ENCODE measurements at places on chromosomes 12 and 14.
A peak's percentile ranks its signal among the peaks of the same experiment; 100 is the strongest.

GRCh38 chr14:99946652-99947489, 118.4 kb upstream of the EVL start:
- peak; percentile 7 for DNase-seq

DNA sequence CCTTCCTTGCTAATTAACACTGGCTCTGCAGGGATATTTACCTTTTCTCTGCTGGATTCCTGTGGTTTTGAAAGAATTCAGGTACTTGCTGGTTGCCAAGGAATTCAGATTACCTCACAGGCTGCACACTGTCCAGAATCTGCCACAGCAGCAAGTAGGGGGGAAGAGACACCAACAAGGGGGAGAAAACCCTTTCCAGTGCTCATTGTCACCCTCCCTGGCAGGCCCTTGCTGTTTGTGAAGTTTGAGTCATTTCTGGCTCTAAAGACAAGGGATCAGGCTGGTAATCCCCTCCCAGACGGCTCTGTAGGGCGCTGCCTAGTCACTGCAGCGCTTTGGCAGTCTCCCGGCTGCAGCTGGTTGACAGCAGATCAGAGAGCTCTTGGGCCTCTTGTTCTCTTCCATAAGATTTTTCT, 50.8 kb downstream of the TTLL5 start:
- peak; percentile 98 for DNase-seq

- no peak for DNase-seq
Measured at GRCh38 chr14:73311708-73312030, 74.4 kb downstream of the PAPLN start.

GRCh38 chr14:92917041-92917940, 5.7 kb upstream of the CHGA start:
- DNase-seq: no peak

DNA sequence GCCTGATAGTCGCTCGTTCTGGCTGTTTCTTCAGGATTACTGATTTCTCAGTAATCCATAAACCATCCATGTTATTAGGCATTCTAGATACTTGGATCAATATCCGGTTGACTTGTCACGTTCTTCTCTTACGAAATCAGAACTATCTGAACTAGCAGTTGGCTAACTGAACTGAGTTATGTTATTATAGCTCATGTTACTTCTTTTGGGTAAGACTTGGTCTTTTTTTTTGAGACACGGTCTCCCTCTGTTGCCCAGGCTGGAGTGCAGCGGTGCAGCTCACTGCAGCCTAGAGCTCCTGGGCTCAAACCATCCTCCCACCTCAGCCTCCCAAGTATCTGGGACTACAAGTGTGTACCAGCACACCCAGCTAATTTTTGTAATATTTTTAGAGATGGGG, 178.6 kb downstream of the PRKCH start:
- no peak for DNase-seq

DNA sequence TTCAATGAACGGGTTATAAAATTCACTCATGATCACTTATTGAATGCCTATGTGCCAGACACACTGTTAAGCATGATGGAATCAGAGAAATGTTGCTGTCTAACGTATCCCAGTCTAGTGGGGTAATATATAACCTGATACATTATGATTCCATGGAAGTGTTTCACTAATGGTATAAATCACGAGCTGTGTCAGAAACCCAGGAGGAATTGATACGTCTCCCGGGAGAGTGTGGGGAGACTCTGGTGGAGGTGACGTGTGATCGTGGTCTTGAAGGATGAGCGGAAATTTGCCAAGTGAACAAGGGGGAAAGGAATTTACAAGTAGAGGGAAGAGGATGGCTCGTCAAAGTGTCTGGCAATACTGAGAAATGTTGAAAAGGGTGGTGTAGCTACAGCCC, 26.5 kb downstream of the MANSC1 start:
- peak; percentile 85 for DNase-seq

GRCh38 chr14:68482772-68483395, 310.0 kb downstream of the ZFP36L1 start:
- no peak for DNase-seq

DNA sequence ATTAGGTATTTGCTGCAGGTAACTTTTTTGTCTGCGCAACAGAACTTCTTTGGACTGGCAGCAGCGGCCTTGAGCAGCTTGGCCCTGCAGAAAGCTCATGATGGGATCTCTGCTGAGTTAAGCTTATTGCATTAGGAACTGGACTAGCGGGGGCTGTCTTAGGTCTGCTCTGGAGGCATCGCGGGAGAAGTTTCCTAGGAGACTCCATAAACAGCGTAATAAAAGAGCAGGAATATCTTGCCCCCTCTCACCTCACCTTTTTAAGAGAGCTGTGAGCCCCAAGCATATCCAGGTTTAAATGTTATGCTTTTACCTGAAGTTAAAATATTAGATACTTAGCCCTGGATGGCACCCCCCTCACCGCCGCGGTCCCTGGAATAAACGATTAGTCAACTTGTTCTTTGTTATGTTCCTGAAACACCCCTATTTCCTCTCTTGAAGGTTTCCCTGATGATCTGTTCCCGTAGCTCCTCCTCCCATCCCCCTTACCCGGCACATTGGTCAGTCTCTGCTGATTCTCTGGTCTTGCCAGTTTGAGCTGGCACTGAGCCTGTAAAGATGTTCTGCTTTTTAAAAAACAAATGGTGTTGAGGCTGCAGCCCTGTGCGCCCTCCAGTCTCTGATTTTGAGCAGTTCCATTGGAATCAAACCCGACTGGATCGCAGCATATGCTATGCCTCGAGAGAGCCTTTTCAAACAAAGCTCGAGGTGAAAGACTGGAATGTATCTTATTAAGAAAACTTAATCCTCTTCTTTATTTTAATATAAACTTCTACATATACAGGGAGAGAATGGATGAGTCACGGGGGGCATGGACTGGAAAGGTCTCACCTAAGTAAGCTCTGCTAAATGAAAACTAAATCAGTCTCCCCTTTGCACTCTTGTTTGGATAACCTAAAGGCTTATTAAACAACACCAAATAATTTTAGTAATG, 1.9 kb downstream of the MLXIP start:
- peak; percentile 85 for DNase-seq

DNA sequence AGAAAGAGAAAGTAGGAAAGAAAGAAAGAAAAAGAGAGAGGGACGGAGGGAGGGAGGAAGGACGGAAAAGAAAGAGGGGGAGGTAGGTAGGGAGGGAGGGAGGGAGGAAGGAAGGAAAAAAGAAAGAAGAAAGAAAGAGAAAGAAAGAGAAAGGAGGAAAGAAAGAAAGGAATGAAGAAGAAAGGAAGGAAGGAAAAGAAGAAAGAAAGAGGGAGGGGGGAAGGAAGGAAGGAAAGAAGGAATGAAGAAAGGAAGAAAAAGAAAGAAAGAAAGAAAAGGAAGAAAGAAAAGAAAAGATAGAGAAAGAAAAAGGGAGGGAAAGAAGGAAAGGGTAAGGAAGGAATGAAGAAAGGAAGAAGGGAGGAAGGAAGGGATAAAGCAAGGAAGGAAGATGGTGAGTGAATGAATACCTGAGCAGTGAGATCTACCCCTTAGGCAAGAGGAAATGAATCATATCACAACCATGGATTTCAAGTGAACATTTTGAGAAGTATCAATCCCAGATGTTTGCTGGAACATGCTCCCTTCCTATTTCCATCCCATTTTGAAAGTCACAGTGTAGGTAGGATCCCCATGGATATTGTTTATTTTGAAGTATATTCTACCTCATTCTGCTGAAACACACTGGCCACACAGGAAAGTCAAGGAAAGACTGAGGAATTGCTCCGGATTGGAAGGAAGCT, 639.4 kb upstream of the TBX3 start:
- no peak for DNase-seq

GRCh38 chr12:89552376-89552775, 26.5 kb upstream of the POC1B start:
- peak; percentile 3 for DNase-seq

- peak; percentile 50 for DNase-seq
Measured at GRCh38 chr12:2301531-2302461, 249.0 kb downstream of the CACNA1C start.

DNA sequence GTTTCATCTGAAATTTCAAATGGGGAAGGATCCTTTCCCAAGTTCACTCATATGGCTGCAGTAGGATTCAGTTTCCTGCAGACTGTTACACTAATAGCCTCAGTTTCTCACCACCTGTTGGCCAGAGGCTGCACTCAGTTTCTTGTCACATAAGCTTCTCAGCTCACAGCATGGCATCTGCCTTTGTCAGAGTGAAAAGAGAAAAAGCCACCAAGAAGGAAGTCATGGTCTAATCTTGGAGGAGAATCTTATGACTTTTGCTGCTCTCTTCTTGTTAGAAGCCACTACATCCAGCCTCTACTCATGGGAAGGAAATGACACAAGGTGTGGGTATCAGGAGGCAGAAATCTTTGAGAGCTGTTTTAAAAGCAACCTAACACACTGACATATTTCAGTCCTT, 39.4 kb upstream of the BTG1 start:
- DNase-seq: no peak

DNA sequence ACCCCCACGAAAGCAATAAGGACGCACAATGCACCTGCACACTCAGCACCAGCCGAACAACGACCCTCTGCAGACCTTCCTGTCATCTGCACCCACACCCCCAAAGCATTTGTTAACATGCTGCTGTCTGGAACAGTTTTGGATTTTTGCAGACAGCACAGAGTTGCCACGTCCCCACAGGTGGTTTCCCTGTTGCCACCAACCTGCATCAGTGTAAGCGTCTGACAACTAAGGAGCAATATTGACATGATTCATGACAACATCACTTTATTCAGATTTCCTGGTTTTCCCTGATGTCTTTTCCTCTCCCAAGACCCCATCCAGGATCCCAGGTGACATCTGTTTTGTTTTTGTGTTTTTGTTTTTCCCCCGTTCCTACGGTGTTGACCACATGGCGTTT, 150.7 kb upstream of the C14orf180 start:
- DNase-seq: no peak

GRCh38 chr12:93183940-93184671, 193.6 kb upstream of the NUDT4 start:
- DNase-seq: no peak

DNA sequence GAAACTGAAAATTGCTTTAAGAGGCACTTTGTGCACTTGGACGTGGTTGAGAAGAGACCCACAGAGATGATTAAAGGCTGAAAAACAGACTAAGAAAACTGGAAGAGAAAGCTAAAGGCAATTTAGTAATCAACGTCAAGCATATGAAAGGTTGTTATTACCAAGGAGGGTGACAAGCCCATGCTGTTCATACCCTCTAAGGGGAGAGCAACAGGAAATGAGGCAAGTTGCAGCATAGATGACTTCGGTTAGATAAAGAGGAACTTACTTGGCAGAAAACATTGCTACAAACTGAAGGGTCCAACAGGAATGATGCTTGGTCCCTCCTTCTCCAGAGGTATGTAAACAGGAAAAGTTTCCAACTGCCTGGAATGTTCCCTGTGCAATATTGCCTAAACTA, 107.8 kb downstream of the DUSP6 start:
- no peak for DNase-seq

- no peak for DNase-seq
Measured at GRCh38 chr14:100622224-100622623, 35.0 kb upstream of the BEGAIN start.

- DNase-seq: no peak
Measured at GRCh38 chr14:72402377-72402772, 470.1 kb downstream of the RGS6 start.

DNA sequence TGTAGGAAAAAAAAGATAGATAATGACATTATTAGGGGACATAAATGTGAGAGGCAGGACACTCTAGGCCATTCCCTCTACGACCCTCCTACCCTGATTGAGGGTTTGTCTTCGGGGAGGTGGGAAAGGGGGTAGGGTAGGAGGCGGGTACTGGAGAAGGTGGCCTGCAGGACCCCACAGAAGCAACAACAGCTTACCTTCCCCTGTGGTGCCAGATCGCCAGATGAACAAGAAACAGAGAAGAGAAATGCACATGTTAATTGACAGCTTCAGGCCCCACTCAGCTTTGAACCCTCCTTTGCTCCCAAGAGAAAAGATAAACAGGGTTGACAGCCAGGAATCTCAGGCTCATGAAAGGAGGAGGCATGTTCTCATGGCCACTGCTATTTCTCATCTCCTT, 4.8 kb downstream of the PHB2 start:
- DNase-seq: no peak

- no peak for DNase-seq
Measured at GRCh38 chr12:110088936-110089335, 35.2 kb upstream of the IFT81 start.

DNA sequence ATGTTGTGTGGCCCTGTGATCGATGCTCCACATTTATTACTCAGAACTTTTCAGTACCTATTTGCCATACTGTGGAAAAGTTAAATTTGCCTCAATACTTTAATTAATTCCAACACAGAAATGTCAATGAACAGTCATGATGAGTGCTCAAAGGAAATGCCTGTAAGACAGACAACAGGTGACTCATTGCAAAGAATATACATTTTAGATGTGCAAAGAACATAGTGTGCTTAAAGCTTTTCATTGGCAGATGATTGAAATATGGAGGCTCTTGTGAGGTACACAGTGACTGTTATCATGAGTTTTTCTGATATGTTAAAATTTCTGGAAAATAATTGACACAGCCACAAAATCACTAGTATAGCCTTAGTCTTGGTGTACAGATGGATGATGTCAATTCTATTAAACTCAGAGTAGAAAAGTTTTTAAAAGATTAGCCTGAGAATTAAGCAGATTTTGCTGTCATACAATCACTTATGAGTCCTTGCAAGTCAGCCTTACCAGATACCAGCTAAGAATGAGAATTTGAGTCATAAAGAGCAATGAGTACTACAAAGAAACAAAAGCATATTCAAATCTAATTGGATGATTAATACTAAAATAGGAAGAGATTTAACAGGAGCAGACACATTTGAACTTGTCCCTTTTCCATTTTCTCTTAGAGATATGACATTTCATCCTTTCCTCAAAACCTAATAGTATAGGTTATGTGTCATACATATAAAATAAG, 544.1 kb downstream of the KCNH5 start:
- no peak for DNase-seq

GRCh38 chr14:68862954-68863594, 70.2 kb upstream of the ZFP36L1 start:
- peak; percentile 86 for DNase-seq

DNA sequence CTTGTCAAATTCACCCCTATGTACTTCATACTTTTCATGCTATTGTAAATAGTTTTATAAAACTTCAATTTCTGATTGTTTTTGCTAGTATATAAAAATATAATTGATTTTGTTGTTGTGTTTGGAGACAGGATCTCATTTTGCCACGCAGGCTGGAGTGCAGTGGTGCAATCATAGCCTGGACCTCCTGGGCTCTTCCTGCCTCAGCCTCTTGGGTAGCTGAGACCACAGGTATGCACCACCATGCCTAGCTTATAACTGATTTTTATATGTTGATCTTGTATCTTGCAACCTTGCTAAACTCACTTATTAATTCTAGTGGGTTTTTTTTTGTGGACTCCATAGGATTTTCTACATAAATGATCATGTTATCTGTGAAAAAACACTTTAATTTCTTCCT, 23.5 kb downstream of the ATP5MC2 start:
- peak; percentile 13 for DNase-seq
